ENCODE measurements at places on chromosomes 3 and 15.

DNA sequence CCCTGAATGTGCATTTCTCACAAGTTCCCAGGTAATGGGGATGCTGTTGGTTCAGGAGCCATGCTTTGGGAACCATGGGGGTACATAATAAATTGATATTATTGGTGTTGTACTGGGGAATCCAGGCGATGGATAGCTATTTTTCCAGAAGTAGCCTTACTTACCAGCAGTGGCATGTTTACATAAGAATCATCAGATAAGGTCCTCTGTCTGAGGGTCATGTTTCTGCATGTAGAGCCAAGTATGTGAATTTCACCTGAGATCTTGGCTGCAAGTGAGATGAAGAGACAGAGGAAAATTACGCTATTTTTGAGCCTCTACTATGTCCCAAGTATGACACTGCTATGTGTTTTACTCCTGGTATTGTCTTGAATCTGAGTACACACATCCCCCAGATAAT lies 26.3 kb downstream of the GPD1L start:
- no peak for DNase-seq

DNA sequence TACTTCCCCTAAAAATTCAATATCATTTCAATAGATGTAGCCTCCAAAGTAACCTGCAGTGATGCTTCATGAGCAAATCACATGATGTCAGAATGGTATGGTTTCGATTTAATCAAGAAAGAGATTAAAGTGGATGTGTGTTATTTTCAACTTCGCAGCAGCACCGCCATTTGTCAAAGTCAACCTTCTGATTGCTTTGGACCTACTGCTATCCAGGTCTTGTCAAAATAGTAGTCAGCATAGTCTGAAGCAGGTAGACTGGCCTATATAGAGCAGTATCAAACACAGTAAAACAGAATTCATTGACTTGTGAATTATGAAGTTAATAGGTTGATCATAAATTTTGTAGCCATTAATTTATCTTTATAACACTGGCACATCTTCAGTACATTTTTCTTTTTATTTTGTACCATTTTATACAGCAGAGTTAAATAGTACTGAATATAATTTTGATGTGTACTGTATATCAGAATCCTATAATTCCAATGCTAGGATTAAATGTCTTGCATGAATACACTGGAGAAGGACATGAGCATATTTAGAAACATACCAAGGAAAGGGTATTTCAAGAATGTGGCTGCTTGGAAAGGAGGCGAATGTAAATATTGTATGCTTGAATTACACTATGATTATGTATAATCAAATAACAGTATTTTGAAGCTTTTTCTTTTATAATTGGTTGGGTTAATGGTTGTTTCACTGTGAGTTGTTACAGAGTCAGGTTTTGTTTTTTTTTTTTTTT lies 79.6 kb downstream of the CDIN1 start:
- DNase-seq = no peak

GRCh38 chr3:55481744-55482495 lies 5.2 kb downstream of the WNT5A start:
- DNase-seq = peak; percentile 20

DNA sequence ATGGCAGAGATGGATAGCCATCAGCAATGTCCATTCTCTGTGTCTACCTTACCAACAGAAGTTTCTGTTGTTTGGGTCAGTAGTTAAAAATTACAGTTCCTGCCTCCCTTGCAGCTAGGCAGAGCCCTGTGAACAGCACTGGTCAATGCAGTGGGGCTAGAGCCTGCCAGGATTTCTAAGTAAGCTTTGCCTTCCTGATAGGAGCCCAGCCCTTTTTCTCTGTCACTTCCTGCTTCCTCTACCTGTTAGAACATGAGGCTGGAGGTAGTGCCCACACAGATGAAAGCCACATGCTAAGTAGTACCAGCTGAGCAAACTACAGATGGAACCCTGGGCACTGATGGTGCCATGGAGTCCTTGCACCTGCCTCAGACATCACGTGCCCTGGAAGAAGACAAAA lies 45.0 kb downstream of the MGLL start:
- DNase-seq = no peak

DNA sequence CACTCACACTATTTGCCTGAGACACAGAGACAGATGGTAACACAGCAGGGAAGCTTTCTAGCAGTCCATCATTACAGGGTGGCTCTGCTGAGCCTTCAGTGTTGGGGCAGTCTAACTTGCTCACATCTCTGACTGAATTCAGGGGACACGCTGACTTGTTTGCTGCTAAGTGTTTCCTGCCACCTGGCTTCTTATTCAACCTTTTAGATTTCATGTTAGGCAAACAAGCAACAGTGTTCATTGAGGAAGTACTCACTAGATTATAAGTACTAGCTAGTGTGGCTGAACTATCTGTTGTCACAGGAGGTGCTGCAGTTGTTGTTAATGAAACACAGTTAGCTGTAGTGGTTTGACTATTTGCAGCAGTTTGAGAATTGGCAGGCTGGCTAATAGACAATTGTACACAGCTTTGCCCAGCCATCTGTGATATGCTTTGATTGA lies 37.3 kb downstream of the USF3 start:
- no peak for DNase-seq

DNA sequence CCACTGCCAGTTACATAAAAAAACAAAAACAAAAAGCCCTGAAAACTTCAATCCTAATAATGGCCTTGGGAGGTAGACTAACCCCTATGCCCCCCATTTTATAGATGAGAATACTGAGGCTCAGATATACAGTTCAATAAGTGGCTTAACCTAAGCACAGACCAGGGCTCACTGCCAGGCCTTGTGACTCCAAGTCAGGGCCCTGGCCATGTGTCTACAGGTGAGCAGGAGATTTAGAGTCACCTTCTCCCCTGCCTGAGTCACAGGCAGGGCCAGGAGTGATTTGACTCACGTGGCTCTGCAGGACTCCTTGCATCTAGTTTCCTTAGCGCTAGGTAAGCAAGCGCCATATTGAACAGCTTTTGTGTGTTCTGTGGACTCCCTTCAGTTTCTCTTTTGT lies 98.6 kb upstream of the ETV5 start:
- no peak for DNase-seq

DNA sequence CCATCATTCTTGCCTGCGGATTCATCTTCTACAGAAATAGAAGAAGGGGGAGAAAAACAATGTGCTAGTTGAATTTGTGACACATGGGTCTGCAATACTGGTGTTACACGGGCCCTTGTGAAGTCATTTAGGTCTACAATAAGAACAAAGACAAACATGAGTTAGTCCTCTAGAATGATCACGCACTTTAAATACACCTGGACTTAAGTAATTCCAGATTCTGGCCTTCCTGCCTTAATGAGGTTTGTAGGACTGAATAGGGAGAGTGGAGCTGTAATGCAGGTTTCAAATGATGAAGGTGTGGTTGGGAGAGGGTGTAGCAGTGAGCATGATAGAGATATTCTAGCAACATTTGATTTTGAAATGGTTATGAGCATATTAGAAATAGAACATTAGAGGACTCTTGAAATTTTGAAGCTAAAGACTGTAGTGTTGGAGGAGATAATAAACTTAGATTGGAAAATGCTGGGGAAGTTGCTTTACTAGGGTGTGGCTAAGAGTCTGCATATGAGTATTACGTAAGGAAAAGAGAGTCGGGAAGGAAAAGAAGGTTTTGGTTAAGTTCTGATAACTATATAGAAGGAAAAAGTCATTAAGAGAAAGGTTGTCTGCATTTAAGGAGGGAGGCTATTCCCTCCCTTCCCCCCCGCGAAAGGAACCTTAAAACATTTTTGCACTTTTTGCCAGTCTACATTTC lies 606 bp downstream of the EIF2A start:
- DNase-seq = no peak

- DNase-seq = no peak
These were observed 563 bp downstream of the ARL6IP5 start for GRCh38 chr3:69085168-69085832.

DNA sequence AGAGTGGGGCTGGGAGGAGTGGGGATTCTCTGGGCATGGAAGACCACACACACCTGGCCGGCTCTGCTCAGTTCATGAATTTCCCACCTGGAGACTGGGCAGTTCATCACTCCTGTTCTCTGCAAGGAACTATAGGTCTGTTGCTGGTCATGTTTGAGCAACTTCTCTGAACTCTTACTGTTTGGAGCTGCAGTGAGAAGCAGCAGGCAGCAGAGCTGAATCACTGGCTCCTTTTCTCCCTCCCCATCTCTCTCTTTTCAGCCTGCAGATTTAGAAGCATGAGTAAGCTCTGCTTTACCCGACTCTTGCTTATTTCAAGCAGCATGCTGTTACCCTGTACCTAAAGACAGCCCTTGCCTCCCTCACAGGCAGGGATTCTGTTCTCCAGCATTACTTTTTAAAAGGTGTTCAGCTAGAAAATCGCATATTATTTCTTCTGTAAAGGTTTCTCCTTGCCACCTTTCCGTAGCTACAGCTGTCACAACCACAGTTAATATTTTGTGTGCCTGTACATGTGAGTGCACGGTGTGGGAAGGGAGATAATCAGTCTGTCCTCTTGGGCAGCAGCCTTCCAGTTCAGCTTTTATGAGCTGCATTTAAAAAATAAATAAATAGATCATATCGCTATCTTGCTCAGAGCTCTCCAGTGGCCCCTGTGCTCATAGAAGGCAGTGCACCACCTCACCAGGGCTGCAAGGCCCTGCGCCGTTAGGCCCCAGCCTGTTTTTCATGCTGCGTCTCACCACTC lies 131.6 kb downstream of the CHCHD6 start:
- no peak for DNase-seq

GRCh38 chr15:71627188-71627587 lies 183.2 kb upstream of the NR2E3 start:
- DNase-seq = no peak

GRCh38 chr3:110199588-110199943 lies 862.2 kb upstream of the DPPA4 start:
- no peak for DNase-seq

- no peak for DNase-seq
These were observed 166.5 kb upstream of the ATP11B start for GRCh38 chr3:182626484-182627467.

- no peak for DNase-seq
These were observed 71.4 kb downstream of the C3orf80 start for GRCh38 chr3:160296591-160296990.

DNA sequence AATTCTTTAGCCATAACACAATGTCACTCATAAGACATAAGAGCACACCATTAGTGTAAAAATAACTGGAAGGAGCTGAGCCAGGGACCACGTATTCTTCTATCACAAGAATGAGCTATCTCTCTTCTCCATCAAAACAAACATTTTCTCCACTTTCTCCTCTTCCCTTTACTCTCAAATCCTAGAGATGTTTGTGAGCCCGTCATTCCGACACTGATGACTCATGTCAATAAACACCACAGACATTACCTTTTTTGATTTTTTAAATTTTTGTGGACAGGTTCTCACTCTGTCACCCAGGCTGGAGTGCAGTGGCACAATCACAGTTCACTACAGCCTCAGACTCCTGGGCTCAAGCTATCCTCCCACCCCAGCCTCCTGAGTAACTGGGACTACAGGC lies 86.6 kb downstream of the MEX3B start:
- DNase-seq = no peak

GRCh38 chr3:159620873-159621272 lies 367.8 kb upstream of the IL12A start:
- DNase-seq = no peak

GRCh38 chr3:78978037-78978436 lies 789.8 kb downstream of the ROBO1 start:
- no peak for DNase-seq

DNA sequence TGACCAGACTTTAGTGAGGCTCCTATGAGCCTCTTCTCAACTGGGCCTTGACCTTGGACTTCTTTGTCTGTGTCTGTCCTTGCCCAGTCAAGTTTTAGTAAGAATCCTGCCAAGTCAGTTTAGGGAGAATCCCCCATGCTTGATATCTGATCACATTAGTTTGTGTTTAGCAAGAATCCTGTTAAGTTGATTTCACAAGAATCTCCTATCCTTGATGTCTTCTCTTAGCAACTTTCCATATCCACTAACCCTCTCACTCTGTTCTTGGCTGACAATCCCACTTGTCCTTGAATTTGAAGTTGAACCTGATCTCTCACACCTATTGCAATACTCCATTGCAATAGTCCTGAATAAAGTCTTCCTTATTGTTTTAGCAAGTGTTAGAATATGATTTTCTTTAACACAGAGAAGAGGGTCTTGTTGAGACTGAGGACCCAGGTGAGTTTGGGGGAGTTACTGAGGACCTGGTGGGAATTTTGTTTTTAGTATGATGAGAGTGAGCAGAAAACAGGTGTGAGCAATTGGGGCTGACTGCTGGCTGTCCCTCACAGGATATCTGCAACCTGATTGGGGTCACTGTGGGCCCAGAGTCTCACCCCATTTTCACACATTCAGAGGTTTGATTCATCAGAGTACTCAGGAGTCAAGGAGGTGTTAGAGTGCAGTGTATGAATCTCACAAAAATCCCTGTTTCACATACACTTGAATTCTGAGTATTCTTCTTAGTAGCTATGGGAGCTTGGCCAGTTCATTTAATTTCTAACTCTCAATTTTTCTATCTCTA lies 39.9 kb upstream of the TNFAIP8L3 start:
- DNase-seq = no peak

DNA sequence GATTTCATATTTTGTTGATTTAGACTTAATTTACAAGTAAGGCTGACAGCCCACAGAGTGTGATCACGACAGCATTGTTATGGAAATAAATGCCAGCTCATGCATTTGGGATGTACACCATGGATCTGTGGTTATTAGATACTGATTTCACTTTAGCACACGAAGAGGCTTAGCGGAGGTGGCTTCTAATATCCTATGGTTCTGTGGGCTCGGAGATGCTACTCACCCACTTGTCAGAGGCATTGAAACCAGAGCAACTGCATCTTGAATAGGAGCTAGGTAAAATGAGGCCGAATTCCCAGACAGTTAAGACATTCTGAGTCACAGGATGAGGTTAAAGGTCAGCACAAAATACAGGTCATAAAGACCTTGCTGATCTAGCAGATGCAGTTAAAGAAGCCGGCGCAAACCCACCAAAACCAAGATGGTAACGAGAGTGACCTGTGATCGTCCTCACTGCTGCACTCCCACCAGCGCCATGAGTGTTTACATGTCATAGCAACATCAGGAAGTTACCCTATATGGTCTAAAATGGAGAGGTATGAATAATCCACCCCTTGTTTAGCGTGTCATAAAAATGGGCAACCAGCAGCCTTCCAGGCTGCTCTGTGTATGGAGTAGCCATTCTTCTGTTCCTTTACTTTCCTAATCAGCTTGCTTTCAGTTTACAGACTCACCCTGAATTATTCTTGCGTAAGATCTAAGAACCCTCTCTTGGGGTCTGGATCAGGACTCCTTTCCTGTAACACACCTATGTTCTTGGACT lies 117.5 kb downstream of the PGPEP1L start:
- DNase-seq = no peak

DNA sequence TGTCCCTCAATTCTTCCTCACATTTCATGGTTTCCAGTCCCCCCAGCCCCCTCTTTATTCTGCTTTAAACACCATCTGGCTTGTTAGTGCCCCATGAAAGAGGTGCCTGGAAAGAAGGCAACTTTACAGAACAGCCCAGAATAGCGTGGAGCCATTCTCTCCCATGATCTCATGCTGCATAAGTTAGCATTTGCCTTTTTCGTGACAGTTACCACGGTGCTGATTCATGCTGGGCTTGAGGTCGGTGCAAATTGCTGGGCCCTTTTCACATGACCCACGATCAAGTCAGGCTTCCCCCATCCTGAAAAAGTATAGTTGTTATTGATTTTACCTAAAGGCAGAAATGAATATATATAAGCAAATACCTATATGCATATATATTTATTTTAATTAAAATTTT lies 29.6 kb downstream of the SQOR start:
- no peak for DNase-seq

GRCh38 chr3:151382671-151383070 lies 1.9 kb downstream of the P2RY12 start:
- no peak for DNase-seq

GRCh38 chr15:50302581-50302980 lies 37.1 kb upstream of the HDC start:
- peak; percentile 50 for DNase-seq

- DNase-seq = peak; percentile 35
These were observed 80.1 kb downstream of the SETD2 start for GRCh38 chr3:47083786-47084185.
